ENCODE measurements at places on chromosomes 16 and 17.

- peak; percentile 62 for DNase-seq
Observed at GRCh38 chr16:89322321-89323119, 105.0 kb downstream of the ZNF778 start.

DNA sequence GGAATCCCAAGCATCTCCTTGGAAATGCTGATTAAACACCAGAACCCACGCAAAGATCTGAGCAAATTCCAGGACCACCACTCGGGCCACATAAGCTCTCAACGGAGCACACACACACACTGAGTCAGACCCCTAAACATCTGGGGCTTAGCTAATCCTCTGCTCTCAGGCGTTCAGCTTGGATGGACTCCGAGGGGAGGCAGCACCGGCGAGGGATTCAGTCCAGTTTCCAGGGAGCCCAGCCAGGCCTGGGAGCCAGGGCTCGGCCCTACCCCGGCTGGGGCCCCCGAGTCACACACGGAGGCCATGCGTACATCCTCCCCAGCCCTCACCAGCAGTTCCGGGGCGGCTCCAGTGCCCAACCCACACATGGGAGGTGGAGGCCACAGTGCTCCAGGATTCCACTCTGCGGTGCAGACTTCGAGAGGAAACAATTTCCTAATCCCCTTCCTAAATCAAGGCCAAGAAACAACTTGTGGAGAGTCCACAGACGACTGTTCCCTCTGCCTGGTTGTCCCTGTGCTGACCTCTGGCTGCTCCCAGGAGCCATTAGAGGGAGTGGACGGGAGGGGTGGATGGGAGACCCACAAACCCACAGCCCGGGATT is 70.5 kb downstream of the GAS7 start:
- peak; percentile 40 for DNase-seq

DNA sequence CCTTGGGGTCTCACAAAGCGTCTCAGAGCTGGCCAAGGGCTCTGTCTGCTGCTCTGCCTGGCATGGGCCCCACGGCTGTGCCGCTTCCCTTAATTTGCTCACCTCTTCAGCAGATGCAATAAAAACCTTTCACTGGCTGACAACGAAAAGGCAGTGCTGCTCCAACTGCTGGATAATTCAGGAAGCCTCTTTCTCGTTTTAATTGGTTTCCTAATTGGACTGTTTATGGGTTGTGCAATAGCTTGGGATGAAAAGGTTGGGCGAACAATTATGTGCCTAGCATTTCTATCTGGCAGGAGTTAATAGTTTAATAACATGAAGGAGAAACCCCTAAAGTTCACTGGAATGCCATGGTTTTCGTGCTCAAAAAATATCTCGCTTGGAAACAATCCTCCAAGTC is 234.1 kb upstream of the IRX5 start:
- DNase-seq: no peak

DNA sequence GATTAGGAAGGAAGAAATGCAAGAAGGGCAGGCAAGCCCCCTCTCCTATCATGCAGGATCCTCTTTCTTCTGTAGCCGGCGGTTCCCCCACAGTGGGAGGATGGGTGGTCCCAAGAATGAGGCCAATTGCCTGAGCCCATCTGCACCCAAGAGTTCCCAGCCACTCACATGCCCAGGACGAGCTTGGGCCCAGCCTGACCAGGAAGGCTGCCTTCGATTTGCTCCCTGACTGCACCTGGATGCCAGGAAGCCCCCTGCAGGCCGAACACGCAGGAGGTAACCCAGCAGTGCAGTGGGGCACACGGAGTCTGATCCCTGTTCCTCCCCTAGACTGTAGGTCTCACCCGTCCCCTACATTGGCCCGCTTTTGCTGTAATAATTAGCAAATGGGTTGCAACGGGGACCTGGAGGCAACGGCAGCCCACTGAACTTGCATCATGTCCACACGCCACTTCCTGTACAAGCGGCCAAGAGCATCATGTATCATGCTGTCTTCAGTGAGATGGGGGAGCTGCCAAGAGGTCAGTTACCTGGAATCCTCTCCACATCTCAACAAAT is 67.5 kb downstream of the AMFR start:
- no peak for DNase-seq

DNA sequence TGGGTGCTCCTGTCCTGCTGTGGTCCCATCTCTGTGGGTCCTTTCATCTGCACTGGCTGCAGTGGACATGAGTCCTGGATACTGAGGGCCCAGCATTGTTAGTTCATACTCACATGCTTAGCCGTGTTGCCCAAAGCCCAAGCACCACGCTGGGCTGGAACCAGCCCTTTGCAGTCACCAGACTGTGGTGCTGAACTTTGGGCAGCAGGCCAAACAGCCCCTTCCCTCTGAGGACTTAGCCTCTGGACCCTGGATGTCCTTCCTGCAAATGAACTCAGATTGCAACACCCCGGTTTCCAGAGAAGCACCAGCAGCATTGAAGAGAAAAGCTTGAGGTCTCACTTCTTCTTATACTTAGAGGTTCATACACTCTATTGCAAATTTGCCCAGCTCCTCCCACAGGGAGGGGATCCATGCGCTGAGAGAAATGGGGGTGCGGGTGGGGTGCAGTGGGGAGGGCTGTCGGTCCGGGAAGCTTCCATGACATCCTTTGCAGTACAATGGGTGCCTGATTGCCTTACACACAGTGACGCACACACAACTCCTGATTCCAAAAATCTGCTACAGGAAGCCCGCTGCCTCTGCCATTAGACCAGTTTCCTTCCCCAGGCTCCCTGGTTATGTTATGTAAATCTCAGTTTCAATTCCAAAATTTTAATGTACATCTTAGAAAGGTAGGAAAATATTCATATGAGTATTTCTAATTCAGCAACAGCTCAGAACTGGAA is 65.8 kb downstream of the RGS9 start:
- no peak for DNase-seq

DNA sequence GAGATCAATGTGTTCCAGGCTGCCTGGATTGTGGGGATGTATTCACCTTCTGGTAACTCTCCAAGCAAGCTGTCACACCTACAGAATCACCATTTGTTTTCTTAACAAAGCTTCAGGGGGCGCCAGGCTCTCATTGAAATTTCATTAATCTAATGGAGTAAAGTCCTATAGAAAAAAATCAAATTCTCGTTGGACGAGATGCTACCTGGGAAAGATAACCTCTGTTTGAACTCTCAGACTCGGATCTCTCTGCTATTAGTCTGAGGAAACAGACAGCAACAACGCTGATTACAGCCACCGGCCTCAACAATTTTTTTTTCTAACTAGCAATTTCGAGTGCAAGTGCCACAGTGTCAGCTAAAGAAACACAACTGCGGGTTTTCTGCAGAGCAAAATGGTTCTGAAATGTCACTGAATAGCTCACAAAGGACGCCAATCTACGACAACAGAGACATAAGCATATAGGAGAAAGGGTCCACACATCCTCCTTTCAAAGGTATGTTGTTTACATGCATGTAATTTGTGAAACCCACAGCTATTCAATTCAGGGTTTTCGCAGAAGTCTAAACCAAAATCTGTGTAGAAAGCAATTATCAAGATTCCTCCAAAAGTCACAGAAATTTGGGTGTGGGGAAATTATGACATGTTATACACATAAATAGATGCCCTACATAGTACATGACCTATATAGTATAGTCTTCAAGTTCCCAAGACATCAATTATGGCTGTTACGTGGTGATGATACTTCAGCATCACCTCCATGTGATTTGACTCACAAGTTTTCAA is 135.8 kb downstream of the SKAP1 start:
- no peak for DNase-seq

GRCh38 chr17:16950488-16950887 is 21.4 kb downstream of the TNFRSF13B start:
- no peak for DNase-seq

DNA sequence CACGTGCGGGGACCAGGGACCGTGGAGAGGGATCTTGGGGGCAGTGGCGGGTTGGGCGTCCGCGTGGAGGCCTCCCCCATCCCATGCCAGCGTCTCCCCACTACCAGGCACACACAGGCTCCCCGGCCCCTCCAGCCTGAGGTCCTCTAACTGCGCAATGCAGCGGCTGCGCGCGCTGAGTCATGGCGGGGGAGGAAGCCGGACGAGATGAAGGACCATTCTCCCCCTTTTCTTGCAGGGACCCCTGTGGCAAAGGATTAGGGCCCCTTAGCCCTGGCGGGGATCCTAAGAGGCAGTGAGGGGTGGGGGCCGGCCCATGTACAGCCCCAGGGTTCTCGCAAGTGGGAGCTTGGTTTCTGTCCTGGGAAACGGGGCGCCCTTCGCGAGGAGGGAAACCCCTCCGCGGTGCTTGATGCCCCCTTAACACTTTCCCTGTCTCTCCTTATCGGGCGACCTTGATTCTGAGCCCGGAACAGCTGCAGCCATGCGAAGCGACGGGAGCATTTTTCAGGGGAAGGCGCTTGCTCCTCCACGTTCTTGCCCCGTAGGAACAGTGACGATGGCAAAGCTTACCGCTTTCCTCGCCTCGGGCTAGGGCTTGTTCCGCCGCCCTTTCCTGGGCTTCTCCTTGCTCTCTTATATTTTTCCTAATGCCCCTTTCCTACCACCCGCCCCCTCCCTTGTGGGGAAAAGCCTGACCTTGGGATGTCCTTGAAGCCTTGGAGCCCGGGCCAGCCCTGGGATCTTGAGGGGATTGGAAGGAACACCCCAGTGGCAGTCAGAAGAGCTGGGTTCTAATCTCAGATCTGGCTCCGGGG is 592 bp downstream of the ALDOA start:
- no peak for DNase-seq

DNA sequence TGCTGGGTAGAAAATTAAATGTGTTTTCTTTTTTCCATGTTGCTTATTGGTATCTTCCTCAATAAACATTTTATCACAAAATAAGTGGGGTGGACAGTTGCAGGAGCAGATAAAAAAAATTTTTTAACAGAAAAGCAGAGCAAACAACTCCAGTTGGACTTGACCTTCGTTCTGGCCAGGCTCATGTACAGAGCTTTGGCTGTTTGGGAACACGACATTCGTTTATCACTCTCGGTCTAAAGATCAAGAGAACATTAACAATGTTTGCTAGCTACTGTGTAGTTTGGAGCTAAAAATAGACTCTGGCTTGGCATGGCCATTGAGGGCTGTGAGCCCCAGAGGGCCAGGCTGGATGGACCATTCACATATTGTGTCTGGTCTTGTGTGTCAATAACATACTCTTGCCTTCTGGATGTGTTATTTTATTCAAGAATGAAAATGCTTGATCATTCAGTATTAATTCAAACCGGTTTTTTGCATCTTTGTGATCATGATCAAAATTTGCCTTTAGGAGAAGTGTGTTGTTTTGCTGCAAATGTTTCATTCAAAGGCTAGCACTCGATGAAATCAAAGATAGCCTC is 56.6 kb downstream of the TMEM186 start:
- no peak for DNase-seq

- DNase-seq: no peak
Observed at GRCh38 chr17:76146053-76146851, 5.2 kb upstream of the FOXJ1 start.

- DNase-seq: no peak
Observed at GRCh38 chr16:80437707-80438106, 103.1 kb upstream of the DYNLRB2 start.

- DNase-seq: no peak
Observed at GRCh38 chr16:82756283-82756599, 129.5 kb downstream of the CDH13 start.

- no peak for DNase-seq
Observed at GRCh38 chr16:88721236-88721635, 14.9 kb downstream of the CTU2 start.

DNA sequence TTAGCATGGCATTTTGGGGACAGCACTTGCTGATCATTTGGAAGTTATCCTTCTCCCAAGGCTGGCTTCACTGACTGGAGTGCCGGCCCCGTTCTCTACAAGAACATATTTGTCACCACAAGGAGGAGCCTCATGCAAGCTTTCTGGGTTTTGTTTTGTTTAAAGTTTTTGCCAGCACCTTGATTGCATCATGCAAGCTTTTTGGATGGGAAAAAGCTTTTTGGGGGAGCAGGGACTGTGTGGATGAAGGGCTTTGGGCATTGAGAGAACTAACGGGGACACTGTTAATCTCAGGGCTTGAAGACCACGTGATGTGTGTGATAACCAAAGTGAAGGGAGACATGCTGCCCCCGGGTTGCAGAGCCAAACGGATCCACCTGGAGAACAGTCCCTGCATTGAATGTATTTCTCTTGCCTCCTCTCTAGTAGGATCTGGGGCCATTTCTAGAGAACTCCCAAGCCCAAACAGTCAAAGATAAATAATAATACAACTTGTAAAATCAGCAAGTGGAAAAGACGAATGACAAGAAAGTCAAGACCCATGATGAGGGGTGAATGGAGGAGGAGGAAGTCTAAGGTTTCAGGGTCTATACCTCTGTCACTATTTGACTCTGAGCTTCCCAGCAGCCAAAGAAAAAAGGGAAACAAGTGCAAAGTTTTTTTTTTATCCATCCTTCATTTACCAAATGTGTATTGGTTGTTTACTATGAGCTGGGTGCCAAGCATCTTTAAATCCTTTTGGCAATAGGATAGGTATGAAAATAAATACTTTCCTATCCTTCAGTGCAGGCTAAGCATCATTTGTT is 17.2 kb downstream of the TMEM114 start:
- no peak for DNase-seq

DNA sequence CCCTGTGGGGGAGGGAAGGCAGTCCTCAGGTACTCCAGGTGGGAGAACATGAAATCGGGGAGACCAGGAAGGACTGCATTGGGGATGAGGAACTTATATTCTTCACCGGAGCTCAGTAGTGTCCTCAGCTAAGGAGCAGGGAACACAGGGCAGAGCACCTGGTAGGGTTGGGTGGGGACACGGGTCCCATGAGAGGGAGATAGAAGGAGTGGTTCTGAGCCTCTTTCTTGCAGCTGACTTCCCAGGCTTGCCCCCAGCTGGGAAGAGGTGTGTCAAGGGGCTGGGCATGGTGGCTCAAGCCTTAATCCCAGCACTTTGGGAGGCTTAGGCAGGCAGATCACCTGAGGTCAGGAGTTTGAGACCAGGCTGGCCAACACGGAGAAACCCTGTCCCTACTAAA is 2.1 kb downstream of the FHOD1 start:
- no peak for DNase-seq

GRCh38 chr17:78117027-78117981 is 11.3 kb downstream of the TMC6 start:
- DNase-seq: no peak

- peak; percentile 17 for DNase-seq
Observed at GRCh38 chr17:18315562-18315922, 449 bp downstream of the SMCR8 start.

DNA sequence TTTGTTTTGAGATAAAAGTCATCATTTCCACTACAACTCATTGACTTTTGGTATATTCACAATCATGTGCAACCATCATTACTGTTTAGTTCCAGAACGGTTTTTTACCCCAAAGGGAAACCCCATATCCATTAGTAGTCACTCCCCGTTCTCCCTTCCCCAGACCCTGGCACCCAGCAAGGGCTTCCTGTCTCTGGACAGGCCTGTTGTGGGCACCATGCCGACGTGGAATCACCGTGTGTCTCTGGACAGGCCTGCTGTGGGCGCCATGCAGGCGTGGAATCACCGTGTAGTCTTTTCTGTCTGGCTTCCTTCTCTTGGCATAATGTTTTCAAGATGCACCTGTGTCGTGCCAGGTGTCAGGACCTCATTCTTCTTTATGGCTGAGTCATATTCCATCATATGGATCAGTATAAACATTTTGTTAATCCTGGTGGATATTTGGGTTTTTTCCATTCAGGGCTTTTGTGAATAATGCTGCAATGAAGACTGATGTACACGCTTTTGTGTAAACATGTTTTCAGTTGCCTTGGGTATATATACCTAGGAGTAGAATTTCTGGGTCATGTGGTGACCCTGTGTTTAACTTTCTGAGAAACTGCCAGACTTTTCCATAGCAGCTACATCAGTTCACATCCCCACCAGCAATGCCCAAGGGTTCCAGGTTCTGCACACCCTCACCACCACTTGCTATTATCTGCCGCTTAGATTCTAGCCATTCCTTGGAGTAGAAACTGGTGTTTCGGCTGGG is 19.1 kb downstream of the ENDOV start:
- no peak for DNase-seq

GRCh38 chr16:49515016-49515565 is 141.5 kb downstream of the C16orf78 start:
- no peak for DNase-seq

Data from urothelium cell line (cell line).